Activated T-helper 1 cell treated with anti-CD3 and anti-CD28 coated beads, Interleukin-12 subunit alpha, Interleukin-12 subunit beta, Interleukin-2, Interleukin-4 antibody, amounts not matched to agents 30 ng/mL and 10 ng/mL and 1 ng/mL, durations not matched to agents 14 hours and 24 hours and 36 hours (primary cell): ENCODE measurements at places on chromosomes 5 and 9. TPM values are rescaled to one million over a fixed set of nuclear protein-coding genes. Genes with fewer than 3 reads are reported as not detected.

DNA sequence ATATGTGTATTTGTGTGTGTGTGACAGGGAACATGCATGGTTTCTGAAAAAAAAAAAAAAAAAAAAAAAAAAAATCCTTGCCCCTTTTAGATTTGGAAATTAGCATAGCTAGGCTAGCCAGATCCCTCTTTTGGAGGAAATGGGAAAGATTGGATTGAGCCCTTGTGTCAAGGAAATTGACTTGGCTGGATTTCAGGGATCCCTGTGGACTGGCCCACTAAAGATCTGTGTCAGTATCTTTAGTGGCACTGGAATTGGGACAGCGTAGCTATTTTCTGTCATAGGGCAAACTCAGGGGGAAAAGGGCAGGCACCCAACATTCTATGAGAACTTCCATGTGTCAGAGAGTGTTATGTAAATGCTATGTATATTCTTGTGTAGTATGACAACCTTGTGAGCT lies 35.4 kb downstream of the SH3GL2 start:
- no peak for DNase-seq

DNA sequence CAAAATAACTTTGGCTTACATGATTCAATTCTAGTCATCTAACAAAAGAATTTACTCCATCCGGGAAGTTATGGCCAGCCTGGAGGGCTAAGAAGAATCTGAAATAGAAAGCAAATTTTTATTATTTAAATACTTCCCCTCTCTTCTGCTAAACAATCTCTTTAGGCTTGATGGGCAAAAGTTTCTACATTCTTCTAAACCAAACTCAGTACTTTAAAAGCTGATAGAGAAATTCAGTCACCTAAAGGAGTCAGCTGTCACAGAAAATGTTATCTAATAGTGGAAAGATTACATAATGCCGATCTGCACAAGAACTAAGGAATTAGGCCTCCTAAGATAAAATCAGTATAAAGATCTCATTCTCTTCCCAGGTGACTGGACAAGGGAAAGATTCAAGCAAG lies 32.4 kb downstream of the GNAQ start:
- no peak for DNase-seq

DNA sequence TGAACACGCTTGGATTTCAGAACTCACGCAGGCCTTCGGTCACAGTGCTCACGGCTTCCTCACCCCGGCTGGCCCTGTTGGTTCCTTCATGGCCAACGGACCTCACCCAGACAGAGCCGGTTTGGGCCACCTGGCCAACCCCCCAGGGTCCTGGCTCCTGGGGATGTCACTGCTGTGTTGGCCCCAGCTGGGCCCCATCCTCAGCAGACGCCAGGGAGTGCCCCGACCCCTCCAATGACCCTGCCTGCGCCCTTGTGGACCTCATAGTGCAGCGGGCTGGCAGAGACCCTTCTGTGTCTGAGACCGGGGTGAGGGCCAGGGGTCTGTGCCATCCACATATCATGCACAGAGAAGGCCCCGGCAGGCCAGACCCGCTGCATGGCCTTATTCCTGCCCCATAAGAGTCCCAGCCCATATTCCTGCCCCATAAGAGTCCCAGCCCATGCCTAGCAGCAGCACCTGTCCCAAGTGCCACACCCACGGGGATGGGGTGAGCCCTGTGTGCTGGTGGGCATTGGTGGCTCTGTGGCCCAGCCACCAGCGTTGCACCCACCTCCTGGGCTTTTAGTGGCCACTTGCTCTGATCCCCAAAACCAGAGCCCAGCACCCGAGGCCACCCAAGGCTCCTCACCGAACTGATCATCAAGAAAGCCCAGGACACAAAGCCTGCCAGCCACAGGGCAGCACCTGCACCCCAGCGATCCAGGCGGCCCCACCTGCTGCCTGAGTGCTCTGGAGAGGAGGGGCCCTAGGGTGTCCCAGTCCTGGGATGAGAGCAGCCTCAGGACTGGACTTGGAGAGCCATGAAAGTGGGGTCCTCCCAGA lies 1.3 kb upstream of the LPCAT1 start:
- DNase-seq, result no peak

DNA sequence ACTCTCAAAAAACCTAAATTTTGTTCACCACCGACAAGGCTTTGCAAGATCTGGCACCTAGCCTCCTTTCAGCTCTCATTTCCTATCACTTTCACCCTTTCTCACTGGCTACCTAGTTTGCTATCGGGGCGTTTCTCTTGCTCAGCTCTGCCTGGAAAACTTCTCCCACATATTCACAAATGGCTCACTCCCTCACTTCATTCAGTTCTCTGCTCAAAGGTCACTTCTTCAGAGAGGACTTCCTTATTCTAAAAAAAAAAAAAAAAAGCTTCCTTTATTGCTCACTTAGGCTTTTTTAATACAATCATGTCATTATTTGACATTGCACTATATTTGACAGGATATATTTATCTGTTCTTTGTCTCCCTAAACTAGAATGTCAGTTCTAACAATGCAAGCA lies 2.1 kb upstream of the SLC25A46 start:
- no peak for DNase-seq

GRCh38 chr5:145856285-145856818 lies 16.5 kb downstream of the GRXCR2 start:
- DNase-seq, result no peak

GRCh38 chr9:100294806-100295205 lies 57.9 kb downstream of the TEX10 start:
- no peak for DNase-seq

DNA sequence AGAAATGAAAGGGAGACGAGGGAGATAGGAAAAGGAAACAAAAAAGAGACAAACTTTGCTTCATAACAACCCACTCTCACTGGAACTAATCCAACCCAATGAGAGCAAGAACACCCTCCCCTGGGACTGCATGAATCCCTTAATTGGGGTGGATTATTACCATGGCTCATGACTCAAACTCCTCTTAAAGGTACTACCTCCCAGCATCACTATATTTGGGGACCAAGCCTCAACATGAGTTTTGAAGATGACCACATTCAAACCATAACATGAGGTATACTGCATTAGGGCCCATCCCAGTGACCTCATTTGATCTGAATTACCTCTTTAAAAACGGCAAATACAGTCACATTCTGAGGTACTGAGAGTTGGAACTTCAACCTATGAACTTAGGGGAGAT lies 8.0 kb downstream of the MTAP start:
- no peak for DNase-seq

DNA sequence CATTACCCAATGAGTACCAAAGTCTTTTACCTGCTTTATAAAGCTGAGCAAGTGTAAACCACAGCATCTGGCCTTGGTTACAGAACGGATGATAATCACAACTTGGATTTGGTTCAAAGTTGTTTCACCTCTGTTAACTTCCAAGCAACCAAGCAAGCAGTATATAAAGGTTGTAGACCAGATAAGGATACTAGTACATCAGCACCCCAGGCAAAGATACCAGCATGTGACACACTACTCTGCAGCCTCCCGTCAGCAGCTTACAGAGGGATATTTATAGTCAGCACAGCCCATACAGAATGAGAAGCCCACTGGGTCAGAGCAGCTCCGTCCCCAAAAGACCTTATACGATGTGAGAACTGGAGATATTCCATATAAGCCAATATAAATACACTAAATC lies 193.3 kb downstream of the SMARCA2 start:
- no peak for DNase-seq

GRCh38 chr9:128637656-128638055 lies 19.0 kb downstream of the DYNC2I2 start:
- DNase-seq, result no peak

- no peak for DNase-seq
Observed at GRCh38 chr5:109898269-109899162, 208.8 kb downstream of the MAN2A1 start.

FOXD4 gene
- 0.13 and 0.22 TPM in 2 replicates for total RNA-seq

PTPRD gene
- total RNA-seq, result 0.05 TPM in 2 replicates

MSMP gene
- not detected in 2 replicates for total RNA-seq

SV2C gene
- total RNA-seq, result 0.05 TPM in 1 of 2 replicates, not detected in the other
